ENCODE measurements at places on chromosomes 7 and 10. TPM values are rescaled to one million over a fixed set of nuclear protein-coding genes. Genes with fewer than 3 reads are reported as not detected.

- no peak for DNase-seq
- no peak overlapping the region for H3K4me3 ChIP-seq
- no peaks in the 10 kb centered on the region for H3K27me3 ChIP-seq
- H3K36me3 ChIP-seq, result no peaks in the 10 kb centered on the region
These were observed 96.1 kb downstream of the COL28A1 start for GRCh38 chr7:7439564-7439963.

GRCh38 chr7:2512713-2513112, 6.9 kb upstream of the LFNG start:
- peak overlapping the region; percentile 1 for H3K4me3 ChIP-seq
- H3K4me1 ChIP-seq, result peaks cover 64% of the 10 kb centered on the region
- H3K27me3 ChIP-seq, result no peaks in the 10 kb centered on the region
- DNase-seq, result no peak

- H3K27me3 ChIP-seq, result peaks cover 4% of the 10 kb centered on the region
- DNase-seq, result no peak
- H3K27ac ChIP-seq, result no peak overlapping the region
- H3K36me3 ChIP-seq, result no peaks in the 10 kb centered on the region
- H3K4me1 ChIP-seq, result no peaks in the 10 kb centered on the region
- no peak overlapping the region for H3K4me3 ChIP-seq
These were observed 104.7 kb downstream of the SORBS1 start for GRCh38 chr10:95456516-95456915.

DNA sequence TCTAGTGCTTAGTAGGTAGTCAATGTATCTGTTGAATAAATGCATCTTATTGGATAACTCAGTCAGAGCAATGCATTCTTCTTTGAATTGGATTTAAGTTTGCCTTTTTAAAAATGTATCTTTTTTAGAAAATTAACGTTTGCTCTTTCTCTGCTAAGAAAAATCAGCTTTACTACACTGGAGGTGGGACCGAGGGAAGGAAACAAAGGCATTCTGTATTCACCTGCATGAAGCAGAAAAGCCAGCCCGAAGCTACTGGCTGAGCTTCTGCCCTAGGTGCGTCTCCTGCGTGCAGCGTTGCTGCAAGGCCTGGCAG, 22.2 kb upstream of the ITGB1 start:
- peak overlapping the region; percentile 79 for H3K4me3 ChIP-seq
- H3K36me3 ChIP-seq, result no peaks in the 10 kb centered on the region
- H3K27me3 ChIP-seq, result no peaks in the 10 kb centered on the region
- peak overlapping the region; percentile 94 for H3K27ac ChIP-seq
- no peak for DNase-seq

DNA sequence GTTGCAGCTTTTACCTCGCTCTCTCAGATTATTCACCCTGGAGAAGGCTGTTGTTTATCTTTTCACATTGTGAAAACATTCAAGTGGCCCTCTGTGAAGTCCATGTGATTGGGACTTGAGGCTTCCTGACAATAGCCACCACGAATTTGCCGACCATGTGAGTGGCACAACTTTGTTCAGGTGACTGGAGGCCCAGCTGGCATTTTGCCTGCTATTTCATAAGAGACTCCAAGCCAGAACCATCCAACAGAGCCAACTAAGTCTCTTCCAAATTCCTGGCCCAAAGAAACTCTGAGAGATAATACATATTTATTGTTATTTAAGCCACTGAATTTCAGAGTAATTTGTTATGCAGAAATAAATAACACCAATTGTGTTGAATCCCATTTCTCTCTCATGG, 38.2 kb upstream of the CCSER2 start:
- H3K36me3 ChIP-seq, result no peaks in the 10 kb centered on the region
- no peak overlapping the region for H3K27ac ChIP-seq
- H3K4me3 ChIP-seq, result no peak overlapping the region
- H3K4me1 ChIP-seq, result no peaks in the 10 kb centered on the region

GIMAP6 gene
- 44.9 TPM for total RNA-seq

DNA sequence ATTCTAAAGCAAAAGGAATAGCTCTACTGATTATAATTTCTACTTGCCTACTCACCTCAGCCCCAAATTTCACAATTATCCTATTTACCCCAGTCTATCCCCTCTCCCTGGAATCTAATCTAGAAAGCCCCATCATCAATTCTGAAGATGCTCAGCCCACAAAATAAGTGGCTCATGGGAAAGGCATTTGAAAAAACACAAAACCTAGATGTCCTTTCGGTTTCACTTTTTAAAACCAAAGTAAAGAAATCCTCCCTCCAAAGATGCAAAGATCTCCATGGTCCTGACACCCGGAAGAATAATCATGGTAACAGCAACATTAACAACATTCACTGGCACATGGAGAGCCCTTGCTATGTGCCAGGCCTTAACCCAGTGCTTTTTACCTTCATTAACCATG, 224.8 kb downstream of the FGFR2 start:
- no peaks in the 10 kb centered on the region for H3K4me1 ChIP-seq
- H3K27me3 ChIP-seq, result no peaks in the 10 kb centered on the region
- DNase-seq, result no peak
- no peak overlapping the region for H3K4me3 ChIP-seq
- H3K27ac ChIP-seq, result no peak overlapping the region
- H3K36me3 ChIP-seq, result no peaks in the 10 kb centered on the region

All from CD8-positive, alpha-beta memory T cell (primary cell).